Esophagus mucosa (tissue), 1 donor: ENCODE measurements at places on chromosomes 16 and 17. TPM values are rescaled to one million over a fixed set of nuclear protein-coding genes. Genes with fewer than 3 reads are reported as not detected.

DNA sequence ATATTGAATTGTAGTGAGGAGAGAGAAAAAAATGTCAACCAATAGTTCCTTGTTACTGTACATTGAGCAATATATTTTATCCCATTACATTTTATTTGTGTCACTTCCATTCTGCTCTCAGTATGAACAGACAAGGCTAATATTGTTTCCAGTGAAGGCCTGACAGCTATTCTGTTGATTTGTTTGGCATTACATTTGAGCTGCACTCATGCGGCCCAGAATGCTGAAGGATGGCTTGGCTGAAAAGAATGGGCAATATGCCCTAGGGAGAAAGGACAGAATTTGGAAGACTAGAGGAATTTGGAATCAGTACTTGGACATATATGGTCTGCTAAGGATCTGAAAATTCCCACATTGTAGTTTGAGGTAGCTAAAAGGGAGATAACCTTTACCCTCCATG, 1294.4 kb downstream of the CDH8 start:
- ATAC-seq, result no peak

GRCh38 chr17:4789701-4789950, 862 bp downstream of the GLTPD2 start:
- no peak for ATAC-seq

DNA sequence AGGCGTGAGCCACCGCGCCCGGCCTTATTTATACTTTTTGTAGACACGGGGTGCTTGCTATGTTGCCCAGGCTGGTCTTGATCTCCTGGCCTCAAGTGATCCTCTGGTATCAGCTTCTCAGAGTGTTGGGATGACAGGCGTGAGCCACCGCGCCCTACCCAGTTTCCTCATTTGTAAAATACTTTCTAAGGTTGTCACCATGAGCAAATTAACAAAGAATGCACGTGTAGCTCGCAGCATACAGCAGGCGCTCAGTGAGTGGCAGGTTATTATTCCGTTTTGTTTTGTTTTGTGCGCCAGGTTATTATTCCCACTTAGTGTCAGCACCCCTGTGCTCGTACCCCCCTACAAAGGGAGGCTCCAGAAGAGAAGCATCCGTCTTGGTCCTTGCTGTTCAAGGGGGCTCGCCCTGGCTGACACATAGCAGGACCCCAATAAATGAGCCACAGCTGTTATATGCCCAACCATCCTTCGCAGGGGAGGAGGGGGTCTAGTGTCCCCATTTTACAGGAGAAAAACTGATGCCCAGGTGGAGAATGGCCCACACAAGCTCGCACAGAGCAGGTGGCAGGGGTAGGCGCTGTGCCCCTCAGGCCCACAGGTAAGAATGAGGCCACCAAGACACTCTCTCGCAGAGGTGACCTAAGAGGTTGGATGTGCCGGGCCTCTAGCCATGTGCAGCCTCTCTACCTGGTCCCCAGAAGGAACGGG, 686 bp upstream of the MIEF2 start:
- peak; percentile 29 for ATAC-seq

SEPTIN1 gene
- total RNA-seq, result 2.4 TPM
